ENCODE measurements at places on chromosomes 7 and 10. TPM values are rescaled to one million over a fixed set of nuclear protein-coding genes. Genes with fewer than 3 reads are reported as not detected.
A peak's percentile ranks its signal among the peaks of the same experiment; 100 is the strongest.

Gene STRIP2
- 2.3 TPM for total RNA-seq

Gene PRRT4
- total RNA-seq = not detected

DNA sequence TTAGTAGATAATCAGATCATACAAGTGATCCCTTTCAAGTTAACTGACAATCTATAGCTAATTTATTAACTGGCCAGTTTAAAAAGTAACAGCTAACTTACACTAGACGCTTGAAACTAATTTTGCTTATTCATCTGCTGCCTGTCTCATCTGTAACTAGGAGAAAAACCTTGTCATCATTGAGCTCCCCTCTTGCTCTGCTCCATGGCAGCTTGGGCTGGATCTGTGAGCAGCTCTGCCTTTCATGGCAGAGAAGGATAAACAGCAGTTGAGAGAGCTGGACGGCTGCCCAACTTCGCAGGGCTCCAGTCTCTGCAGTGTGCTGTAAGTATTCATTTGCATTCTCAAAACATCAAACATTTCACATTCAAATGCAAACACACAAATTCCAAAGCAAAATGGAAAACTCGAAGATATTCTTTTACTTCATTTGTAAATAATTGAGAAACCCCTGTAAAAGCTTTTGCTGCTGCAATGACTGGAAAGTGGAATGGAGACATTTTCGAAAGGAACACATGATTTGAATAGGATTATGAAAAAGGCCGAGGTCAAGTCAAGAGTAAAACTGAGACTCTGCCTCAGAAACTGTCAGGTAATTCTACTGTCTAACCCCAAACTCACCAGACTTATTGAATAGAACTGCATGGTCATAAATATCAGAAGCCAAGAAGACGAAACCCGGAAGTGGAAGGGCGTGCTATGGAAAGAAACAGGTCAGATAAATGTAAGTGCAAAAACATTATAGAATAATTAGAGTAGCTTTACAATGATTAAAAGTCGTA lies 17.6 kb downstream of the SLC35B4 start:
- H3K27ac ChIP-seq = no peak overlapping the region
- no peak for DNase-seq
- peaks cover 45% of the 10 kb centered on the region for H3K36me3 ChIP-seq
- no peaks in the 10 kb centered on the region for H3K4me1 ChIP-seq

DNA sequence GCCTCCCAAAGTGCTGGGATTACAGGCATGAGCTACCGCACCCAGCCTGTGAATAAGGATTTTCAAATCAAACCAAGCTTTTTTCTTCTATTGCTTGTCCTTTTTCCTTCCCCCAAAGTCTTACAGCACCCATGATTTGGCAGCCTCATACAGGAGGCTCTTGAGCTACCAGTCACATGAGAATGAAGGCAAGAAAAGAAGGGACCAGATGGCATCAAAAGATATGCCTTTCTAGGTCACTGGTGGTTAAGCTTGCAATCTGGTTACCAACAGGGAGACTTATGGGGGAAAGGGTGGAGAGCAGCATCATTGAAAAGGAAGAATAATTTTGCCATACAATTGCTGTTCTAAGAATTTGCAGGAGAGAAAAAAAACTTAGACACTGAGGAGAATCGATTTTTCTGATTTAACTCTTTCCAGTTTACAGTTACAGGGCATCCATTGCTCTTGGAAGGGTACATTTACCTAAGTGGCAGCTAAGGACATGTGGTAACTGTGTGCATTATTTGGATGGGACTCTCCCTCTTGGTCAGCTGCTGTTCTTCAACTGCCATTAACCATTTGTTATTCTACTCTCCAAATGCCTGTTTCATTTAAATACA lies 29.5 kb downstream of the SMNDC1 start:
- H3K36me3 ChIP-seq = no peaks in the 10 kb centered on the region
- no peak overlapping the region for H3K4me3 ChIP-seq
- peaks cover 12% of the 10 kb centered on the region for H3K27me3 ChIP-seq
- H3K27ac ChIP-seq = no peak overlapping the region
- peaks cover 3% of the 10 kb centered on the region for H3K4me1 ChIP-seq

DNA sequence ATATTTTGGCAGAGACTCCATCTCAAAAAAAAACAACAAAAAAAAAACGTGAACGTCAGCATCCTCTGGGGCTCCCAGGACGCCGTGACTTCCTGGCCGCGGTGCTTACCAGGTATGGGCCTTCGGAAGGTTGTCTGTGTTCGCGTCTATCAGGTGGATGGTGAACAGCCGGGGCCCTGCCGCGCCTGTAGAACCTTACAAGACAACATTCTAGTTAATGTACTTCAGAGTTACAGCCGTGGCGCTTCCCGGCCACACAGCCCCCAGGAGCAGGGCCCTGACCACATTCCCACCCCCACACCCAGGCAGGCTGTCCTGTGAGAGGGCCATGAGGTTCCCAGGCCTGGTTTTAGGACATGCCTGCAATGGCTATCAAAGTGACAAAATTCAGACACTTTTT lies 111.0 kb downstream of the SMURF1 start:
- H3K4me3 ChIP-seq = no peak overlapping the region
- no peaks in the 10 kb centered on the region for H3K27me3 ChIP-seq
- no peak for DNase-seq

Gene TAS2R4
- total RNA-seq = 0.83 TPM

GRCh38 chr7:75856536-75856935 lies 22.3 kb upstream of the RHBDD2 start:
- no peaks in the 10 kb centered on the region for H3K4me1 ChIP-seq
- no peak overlapping the region for H3K27ac ChIP-seq
- H3K36me3 ChIP-seq = no peaks in the 10 kb centered on the region
- H3K27me3 ChIP-seq = no peaks in the 10 kb centered on the region
- no peak for DNase-seq

- H3K27ac ChIP-seq = no peak overlapping the region
- DNase-seq = no peak
- H3K27me3 ChIP-seq = no peaks in the 10 kb centered on the region
Observed at GRCh38 chr7:129559564-129559963, 52.0 kb upstream of the NRF1 start.

DNA sequence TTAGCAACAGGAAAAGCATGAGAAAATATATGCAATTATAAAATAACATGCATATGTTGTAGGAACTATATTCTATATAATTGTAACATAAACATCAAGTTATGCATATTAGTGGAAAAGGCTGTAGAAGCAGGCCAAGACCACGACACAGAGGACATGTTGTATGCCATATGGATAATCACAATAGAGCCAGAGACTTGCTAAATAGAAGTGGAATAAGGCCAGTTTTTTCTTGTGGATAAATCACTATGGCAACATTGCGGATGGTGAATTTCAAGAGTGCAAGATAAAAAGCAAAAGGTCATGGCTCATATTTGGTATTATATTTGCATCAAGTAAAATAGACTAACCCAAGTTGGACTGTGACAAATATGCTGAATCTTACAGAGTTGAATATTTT lies 93.0 kb downstream of the PCDH15 start:
- no peaks in the 10 kb centered on the region for H3K4me1 ChIP-seq
- no peak overlapping the region for H3K4me3 ChIP-seq
- no peak for DNase-seq
- H3K27ac ChIP-seq = no peak overlapping the region
- no peaks in the 10 kb centered on the region for H3K27me3 ChIP-seq
- no peaks in the 10 kb centered on the region for H3K36me3 ChIP-seq

DNA sequence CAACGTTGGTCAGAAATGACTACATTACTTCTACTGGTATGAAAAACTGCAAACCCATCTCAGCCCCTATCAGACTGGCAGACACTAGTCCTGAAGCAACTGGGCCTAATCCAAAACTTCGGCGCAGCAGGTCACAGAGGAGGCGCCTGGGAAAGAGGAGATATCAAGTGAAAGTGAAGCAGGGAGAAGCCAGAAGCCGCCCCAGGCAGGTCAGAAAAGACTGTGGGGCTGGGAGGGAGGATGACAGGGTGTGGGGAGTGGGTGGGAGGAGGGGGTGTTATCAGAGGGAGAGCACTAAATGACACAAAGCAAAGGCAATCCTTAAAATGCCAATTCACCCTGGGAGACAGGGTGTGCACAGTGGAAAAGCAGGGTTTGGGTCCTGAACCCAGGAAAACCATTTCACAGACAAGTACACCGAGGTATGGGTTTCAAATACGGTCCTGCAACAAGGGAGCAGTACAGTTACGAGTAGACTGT lies 731 bp downstream of the CHCHD3 start:
- peak overlapping the region; percentile 93 for H3K4me3 ChIP-seq
- peak overlapping the region; percentile 84 for H3K27ac ChIP-seq
- no peaks in the 10 kb centered on the region for H3K36me3 ChIP-seq
- no peaks in the 10 kb centered on the region for H3K27me3 ChIP-seq
- peaks cover 8% of the 10 kb centered on the region for H3K4me1 ChIP-seq

DNA sequence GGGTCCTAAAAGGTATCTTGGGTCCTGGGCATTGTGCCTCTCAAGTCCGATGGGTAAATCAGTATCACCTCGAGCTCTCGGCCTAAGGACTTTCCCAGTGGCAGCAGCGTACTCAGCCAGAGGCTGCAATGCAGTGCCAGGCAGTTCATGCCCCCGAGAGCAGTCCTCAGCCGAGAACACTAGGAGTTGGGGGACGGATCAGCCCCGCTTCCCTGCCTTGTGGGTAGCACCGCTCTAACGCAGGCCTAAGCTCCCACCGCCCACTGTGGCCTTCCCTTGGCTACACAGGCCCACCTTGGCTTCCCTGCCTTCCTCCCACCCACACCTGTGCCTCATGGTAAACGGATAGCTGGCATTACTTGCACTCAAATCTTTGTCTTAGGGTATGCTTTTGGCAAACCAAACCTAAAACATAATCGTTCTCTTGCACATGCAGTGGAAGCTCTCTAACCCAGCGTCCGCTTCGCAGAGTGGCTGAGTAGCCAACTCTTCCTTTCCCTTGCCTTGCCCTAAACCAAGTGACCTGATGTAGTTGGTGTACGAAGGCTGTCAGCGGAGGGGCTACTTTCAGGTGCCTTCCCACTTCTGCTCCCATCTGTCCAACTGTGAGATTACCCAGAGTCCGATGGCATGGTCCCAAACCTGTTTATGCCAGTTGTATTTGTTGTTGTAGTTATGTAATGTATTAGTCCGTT lies 73.2 kb upstream of the CHST15 start:
- no peak overlapping the region for H3K27ac ChIP-seq
- H3K36me3 ChIP-seq = no peaks in the 10 kb centered on the region
- H3K27me3 ChIP-seq = no peaks in the 10 kb centered on the region

Gene PNLIPRP1
- total RNA-seq = not detected

DNA sequence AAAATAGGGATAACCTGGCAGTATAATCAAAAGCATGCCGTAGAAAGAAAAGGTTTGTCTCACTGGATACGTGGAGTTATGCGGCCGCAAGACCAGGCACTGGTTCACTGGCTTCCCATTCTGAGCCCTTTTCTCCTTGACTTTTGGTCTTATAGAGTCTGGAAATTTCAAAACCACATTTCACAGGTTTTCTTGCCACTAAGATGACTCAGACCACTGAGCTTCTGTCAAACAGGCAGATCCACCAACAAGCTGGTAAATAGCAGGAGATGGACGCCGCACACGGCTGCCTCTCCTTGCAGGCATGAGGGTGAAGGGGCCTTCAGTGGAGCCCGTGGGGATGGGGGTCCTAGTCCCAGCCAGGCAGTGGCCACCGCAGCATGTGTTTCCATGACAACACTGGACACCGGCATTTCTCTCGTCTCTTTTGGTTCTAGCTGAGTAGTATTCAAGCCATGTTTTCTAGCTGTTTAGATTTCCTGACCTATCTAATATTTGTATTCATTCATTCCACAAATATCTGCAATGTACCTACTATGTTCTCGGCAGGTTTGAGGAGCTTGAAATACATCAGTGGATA lies 55.5 kb downstream of the KLF6 start:
- no peak overlapping the region for H3K4me3 ChIP-seq
- H3K27me3 ChIP-seq = no peaks in the 10 kb centered on the region
- H3K4me1 ChIP-seq = peaks cover 4% of the 10 kb centered on the region
- no peaks in the 10 kb centered on the region for H3K36me3 ChIP-seq
- no peak for DNase-seq

Gene KBTBD2
- 124 TPM for total RNA-seq

Gene ANK3
- 4.4 TPM for total RNA-seq

Gene C10orf120
- total RNA-seq = not detected

GRCh38 chr10:114286921-114287320 lies 47.9 kb downstream of the VWA2 start:
- no peak for DNase-seq
- no peaks in the 10 kb centered on the region for H3K27me3 ChIP-seq
- no peak overlapping the region for H3K27ac ChIP-seq
- H3K4me3 ChIP-seq = no peak overlapping the region

GRCh38 chr7:111711426-111712065 lies 149.3 kb upstream of the IMMP2L start:
- no peak overlapping the region for H3K4me3 ChIP-seq
- no peaks in the 10 kb centered on the region for H3K4me1 ChIP-seq
- no peak overlapping the region for H3K27ac ChIP-seq
- H3K27me3 ChIP-seq = no peaks in the 10 kb centered on the region

Gene SPDYE2
- total RNA-seq = 0.25 TPM

GRCh38 chr7:2540133-2540532 lies 15.2 kb downstream of the BRAT1 start:
- H3K4me3 ChIP-seq = no peak overlapping the region
- H3K27me3 ChIP-seq = no peaks in the 10 kb centered on the region
- H3K36me3 ChIP-seq = peaks cover 46% of the 10 kb centered on the region
- H3K27ac ChIP-seq = no peak overlapping the region

GRCh38 chr10:1546431-1547110 lies 190.8 kb downstream of the ADARB2 start:
- H3K27me3 ChIP-seq = no peaks in the 10 kb centered on the region
- no peak overlapping the region for H3K27ac ChIP-seq
- no peak for DNase-seq
- no peaks in the 10 kb centered on the region for H3K36me3 ChIP-seq
- H3K4me1 ChIP-seq = no peaks in the 10 kb centered on the region

DNA sequence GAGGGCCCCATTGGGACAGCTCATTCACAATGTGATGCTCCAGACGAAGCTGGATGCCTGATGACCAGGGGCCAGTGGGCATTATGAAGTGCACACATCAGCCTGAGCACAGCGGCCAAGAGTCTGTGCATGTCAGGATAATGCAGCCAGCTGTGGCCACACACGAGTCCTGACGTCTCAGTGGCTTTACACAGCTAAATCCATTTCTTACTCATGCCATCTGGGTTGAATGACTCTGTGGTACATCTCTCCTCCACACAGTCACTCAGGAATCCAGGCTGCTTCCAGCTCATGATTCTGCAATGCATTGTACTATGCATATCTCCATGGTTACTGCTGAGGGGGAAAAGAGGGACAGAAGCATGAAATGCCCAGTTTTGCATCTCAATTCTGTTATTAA lies 123.6 kb downstream of the PRLHR start:
- H3K4me1 ChIP-seq = no peaks in the 10 kb centered on the region
- H3K27me3 ChIP-seq = no peaks in the 10 kb centered on the region
- no peaks in the 10 kb centered on the region for H3K36me3 ChIP-seq
- no peak for DNase-seq

DNA sequence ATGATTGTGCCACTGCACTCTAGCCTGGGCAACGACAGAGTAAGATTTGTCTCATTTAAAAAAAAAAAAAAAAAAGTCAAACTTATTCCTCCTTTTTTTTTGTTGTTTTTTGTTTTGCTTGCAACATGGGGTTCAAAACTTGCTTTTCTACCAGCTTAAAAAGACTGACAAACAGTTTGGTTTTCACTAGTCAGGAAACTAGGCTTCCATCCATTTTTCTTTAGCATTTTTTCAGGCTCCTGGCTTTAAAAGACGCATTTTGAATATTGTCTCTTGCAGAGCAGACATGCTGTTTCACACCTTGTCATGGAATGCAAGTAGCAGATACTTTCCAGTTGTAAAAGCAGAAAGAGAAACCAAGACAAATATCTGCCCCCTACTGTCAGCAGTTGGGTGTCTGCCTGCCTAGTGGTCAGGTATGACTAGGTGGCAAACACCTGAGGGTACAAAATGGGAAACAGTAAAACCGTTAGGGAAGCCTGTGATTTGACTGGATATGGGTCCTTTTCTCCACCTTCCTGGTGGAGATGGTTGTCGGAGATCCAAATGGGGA lies 139.9 kb downstream of the CCDC71L start:
- no peak overlapping the region for H3K4me3 ChIP-seq
- no peak overlapping the region for H3K27ac ChIP-seq

Gene CYP3A4
- total RNA-seq = not detected

Gene CPA2
- not detected for total RNA-seq

All from natural killer cell (primary cell).